Kasumi-1 (cell line): ENCODE measurements at places on chromosomes 6 and 20.

DNA sequence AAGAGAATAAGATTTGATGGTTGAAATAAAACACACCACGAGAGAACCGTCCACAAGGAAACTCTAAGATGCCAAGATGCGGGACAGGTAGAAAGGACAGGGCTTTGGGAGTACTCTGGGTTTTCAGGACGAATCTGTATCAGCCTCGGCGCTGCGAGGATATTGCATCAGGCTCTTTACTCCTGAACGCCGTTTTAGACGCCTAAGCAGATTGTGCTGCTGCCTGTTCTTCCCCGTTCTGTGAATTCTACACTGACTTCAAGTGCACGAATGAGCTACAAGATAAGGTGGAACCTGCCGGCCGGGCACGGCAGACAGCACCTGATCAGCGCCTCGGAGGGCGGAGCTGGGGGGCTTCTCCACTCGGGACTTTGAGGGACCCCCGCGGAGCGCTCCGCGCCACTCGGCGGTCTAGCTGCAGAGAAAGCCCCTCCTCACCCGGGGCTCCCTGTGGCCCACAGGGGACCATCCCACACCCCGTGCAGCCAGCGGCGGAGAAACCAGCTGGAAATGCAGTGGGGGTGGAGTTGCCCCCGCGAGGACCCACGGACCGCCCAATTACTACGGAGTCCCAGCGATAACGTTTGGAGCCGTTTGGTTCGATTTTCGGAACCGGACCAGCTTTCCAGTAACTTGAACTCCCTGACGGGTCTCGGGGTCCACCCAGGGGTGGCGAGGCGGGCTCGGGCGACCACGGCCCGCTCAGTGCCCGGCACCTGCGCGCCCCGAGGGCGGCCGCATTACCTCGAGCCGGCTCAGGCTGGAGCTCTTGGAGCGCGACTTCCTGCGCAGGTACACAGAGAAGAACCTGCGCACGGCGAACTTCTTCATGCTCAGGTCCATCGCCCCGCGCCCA lies 646 bp downstream of the RPS6KA2 start:
- no peak for DNase-seq

GRCh38 chr20:24690408-24690807 lies 221.0 kb downstream of the SYNDIG1 start:
- DNase-seq, result no peak

DNA sequence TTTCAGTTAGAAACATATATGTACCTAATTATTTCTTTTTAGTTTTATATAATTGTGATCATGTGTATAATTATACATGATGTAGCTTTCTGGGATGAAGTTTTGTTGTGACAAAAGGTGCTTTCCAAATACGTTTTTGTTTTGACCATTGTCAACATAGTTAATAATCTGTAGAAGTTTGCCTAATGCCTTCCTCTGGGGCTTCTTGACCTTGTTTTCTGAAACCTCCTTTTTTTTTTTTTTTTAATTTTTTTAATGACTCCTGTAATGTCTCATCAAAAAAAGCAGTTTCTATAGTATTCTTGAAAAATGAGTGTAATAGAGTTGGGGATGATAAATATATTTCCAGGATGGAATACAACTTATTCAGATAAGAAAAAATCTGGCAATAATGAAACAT lies 434.7 kb upstream of the SOX4 start:
- no peak for DNase-seq

- no peak for DNase-seq
Observed at GRCh38 chr20:56624786-56625681, 4.1 kb upstream of the TFAP2C start.

DNA sequence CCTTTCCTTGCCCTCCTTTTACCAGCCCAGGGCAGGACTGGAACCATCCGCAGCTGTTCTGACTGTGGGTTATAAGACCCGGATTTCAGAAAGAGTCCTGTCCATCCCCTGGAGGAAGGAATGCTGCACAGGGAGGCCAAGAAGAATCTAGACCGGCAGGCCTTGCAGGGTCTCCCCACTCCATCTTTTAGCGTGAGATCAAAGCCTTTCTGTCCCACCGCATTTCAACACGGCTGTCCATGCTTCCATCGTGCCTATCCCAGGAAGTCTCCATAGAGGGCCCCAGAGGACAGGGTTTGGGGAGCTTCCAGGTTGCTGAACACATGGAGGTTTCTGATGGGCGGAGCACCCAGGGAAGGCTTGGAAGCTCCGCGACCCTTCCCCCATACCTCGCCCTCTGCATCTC lies 79.3 kb upstream of the AGPAT4 start:
- no peak for DNase-seq

DNA sequence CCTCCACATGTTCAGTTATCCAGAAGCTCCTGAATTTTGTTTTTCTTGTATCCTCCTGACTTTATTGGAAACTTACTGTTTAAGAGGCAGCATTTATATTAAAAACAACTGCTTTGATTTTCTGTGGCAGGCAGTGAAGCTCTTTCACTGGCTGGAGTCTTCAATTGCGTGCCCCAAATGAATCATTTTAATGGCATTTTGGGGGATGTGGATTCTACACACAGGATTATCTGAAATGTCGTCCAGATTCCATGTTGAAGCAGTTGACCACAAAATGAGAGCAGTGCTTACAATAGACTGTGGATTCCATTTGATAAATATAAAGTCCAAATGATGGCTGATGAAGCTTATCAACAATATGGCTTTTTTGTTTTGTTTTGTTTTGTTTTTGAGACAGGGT lies 41.0 kb upstream of the HIVEP1 start:
- DNase-seq, result no peak

- DNase-seq, result no peak
Observed at GRCh38 chr6:51528556-51528955, 558.9 kb downstream of the PKHD1 start.

DNA sequence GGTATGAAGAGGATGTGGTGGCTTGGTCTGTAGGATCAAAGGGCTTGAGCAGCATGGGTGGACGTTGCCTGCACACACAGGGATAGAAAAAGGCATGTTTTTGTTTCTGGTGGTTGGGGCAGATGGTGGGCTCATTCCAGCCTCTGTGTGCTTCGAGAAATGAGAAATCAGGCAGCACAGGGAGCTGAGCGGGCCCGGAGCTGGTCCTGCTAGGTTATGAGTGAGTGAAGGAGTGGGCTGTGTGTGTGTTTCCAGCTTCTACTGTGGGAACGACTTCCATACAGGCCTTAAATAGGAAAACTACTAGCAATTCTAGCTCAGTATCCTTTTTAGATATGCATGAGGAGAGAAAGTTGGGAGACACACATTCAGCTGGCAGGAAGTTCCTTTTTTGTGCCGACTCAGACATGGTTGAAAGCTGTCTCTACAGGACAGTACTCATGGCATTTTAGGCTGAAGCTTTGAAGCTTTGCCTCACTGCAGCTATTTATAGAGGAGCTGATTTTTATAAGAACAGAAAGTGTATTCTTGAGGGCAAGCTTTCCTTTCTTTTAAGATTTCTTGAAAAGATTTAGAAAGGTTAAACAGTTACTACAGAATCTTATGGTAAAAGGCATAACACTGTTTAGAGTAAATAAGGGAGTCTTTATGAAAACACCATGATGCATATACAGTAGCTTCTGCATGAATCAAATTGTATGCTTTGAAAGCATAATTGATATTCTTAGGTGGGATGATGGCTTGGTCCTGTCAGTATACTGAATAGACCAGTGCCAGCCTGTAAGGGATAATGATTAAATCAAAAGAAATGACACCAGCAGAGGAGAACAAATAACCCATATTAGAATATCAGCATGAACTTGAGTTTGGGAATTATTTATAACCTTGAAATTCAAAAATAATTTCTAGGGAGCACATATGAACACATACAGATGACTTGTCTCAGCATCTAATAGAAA lies 104.0 kb upstream of the MAN1A1 start:
- peak; percentile 21 for DNase-seq

GRCh38 chr6:83536647-83537589 lies 24.6 kb downstream of the PRSS35 start:
- no peak for DNase-seq

DNA sequence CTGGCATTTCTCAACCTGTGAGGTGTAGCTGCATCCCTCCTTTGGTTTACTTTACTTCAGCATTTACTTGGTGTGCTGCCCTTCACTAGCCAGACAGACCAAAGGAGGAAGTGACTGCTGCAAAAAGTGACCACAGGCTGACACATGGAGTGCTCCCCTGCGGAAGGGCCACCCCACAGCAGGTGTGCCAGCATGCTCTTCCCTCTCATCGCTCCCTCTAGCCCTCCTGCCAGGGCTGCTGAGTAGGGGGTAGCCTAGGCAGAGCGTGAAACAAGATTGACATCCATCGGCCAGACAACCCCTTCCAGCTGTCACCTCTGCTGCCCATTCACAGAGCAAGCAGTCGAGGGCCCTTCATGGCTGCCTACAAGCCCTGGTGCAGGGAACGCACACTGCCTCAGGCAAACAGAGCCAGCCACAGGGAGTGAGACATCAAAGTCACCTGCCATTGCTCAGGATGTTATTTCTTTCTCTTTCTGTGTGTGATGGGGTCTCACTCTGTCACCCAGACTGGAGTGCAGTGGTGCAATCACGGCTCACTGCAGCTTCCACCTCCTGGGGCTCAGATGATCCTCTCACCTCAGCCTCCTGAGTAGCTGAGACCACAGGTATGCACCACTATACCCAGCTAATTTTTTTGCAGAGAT lies 102.0 kb upstream of the RPS6KA2 start:
- DNase-seq, result no peak

- DNase-seq, result no peak
Observed at GRCh38 chr6:161630674-161631073, 356.8 kb upstream of the AGPAT4 start.

DNA sequence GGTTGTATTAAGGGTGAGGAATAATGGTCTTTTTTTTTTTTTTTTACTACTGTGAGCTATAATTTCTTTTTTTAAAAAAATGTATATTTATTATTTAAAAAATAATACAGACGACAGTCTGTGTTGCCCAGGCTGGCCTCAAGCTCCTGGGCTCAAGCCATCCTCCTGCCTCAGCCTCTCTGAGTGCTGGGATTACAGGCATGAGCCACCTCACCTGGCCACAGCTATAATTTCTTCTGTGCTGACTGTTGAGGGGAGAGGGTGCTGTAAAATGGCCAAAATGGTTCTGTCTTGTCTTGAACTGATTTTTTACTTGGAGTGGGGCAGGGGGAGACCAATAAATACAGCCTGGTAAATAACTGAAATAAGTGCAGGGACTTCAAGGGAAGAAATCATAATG lies 3.6 kb downstream of the SRSF3 start:
- DNase-seq, result no peak

DNA sequence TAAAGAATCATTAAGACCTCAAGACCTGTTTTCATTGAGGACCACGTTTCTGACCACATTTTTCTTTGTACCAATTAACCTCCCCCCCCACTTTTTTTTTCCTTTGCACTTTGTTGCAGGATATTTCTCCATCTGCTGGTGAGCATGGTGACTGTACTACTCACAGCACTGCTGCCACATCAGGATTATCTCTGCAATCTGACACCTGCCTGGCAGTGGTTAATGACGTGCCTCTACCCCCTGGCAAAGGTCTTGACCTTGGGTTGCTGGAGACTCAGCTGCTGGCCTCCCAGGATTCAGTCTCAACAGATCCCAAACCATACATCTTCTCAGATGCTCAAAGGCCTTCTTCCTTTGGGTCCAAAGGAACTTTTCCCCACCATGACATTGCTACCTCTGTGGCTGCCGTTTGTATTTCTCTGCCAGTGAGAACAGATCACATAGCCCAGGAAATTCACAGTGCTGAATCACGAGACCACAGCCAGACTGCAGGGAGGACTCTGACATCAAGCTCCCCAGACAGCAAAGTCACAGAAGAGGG lies 46.6 kb upstream of the EDN3 start:
- DNase-seq, result no peak

- peak; percentile 75 for DNase-seq
Observed at GRCh38 chr6:107866606-107867301, 42.6 kb upstream of the SCML4 start.

DNA sequence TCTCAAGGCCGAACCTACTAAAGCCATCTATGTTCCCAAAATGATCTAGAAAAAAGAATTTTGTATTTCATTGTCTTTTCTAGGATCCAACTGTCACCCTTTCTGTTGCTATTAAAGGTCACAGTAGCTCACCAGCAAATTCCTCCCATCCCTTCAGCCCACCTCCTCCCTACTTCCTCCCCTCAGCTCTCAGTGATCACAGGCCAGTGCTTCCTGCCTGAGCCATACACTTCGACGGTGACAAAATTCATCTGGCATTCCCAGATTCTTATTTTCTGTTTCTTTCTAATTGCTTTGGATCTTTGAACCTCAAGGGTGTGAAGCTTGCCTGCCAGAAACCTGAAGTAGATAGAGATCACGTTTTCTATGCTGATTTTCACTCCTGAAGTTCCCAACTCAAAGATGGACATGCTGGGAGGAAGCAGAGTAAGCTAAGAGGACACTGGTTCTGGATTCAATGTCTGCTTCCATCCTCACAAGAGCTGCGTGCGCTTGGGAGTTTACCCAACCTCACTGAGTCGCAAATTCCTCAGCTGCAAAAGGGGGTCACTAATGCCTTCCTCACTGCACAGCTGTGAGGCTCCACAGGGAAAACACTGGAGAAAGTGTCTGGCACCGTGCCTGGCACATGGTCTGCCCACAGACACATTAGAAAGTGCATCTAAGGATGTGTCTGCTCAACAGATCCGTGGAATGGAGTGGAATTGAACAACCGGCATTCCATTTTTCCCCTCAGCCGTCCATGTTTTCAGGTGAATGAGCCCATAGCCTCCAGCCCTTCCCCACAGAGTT lies 34.5 kb downstream of the MDGA1 start:
- no peak for DNase-seq

GRCh38 chr6:67717281-67717680 lies 917.8 kb upstream of the ADGRB3 start:
- DNase-seq, result no peak

- DNase-seq, result no peak
Observed at GRCh38 chr6:6634735-6635075, 46.2 kb downstream of the LY86 start.

DNA sequence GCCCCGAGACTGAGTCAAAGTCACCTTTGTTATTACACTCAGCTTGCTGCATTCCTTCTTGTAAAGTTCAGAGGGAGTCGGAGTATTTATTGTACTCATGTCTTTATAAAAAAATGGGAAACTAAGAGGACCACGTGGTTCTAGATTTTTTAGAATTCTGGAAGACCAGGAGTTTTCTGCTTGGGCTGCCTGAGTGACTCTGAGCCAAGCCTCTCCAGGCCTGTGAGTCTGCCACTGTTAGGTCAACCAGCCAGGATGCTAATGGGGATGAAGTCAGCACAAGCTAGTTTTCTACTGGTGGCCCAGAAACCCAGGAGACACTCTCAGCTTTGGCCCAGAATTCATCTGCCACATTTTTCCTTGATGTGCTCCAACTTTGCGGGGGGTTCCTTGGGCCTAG lies 453.5 kb upstream of the SULF2 start:
- no peak for DNase-seq
